ENCODE measurements at places on chromosomes 12 and 14.

- DNase-seq, result peak; percentile 78
These were observed 6.3 kb downstream of the DHH start for GRCh38 chr12:49088150-49088931.

- no peak for DNase-seq
These were observed 237.2 kb upstream of the SYT10 start for GRCh38 chr12:33676866-33677265.

GRCh38 chr12:6959058-6959804 lies 8.1 kb downstream of the PTPN6 start:
- no peak for DNase-seq

GRCh38 chr12:52307836-52308805 lies 13.1 kb downstream of the KRT83 start:
- peak; percentile 64 for DNase-seq

DNA sequence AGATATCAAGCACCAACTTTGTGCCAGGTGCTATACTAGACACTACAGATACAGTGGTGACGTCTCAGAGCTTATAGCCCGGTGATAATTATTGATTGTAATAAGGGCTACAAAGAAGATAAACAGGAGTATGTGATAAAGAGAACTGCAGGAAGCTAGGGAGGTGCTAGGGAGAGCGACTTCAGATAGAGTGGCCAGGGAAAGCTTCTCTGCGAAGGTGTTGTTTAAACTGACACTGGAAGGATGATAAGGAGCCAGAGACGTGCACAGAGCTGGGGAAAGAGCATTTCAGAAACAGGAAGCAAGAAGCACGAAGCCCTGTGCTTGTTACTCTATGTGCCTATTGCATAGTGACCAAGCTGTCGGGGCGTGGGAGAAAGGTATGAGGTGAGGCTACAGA lies 48.1 kb upstream of the OTX2 start:
- no peak for DNase-seq

DNA sequence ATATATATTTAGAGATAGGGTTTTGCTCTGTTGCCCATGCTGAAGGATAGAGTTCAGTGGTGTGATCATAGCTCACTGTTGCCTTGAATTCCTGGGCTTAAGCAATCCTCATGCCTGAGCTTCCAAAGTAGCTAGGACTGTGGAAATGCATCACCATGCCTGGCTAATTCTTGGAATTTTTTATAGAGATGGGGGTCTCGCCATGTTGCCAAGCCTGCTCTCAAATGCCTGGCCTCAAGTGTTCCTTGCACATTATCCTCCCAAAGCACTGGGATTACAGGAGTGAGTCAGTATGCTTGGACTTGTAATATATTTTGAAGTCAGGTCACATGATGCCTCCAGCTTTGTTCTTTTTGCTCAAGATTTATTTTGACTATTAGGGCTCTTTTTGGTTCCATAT lies 178.0 kb downstream of the RPAP3 start:
- DNase-seq, result no peak

- DNase-seq, result no peak
These were observed 49.2 kb upstream of the PNMA1 start for GRCh38 chr14:73763396-73763795.

- DNase-seq, result no peak
These were observed 939.0 kb upstream of the ATXN7L3B start for GRCh38 chr12:73598626-73599025.

DNA sequence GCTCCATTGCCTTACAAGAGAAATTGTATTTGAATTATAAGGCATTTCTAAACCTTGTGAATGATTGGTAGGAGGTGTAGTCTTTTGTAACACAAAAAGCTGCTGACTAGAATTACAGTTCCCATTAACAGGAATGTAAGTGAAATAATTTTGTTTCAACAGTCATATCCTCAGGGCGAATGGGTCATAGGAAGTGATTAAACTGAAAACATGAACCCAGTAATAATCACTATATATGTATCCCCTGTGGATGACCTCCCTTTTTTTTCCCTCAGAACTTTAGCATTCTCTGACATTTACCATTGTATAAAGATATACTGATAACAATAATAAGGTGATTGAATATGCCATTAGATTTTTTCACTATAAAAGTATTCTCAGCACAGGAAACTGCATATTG lies 312.3 kb downstream of the ATP23 start:
- DNase-seq, result no peak

- no peak for DNase-seq
These were observed 250.5 kb upstream of the PELI2 start for GRCh38 chr14:55867719-55868118.

GRCh38 chr12:4220536-4221257 lies 52.9 kb upstream of the CCND2 start:
- no peak for DNase-seq

DNA sequence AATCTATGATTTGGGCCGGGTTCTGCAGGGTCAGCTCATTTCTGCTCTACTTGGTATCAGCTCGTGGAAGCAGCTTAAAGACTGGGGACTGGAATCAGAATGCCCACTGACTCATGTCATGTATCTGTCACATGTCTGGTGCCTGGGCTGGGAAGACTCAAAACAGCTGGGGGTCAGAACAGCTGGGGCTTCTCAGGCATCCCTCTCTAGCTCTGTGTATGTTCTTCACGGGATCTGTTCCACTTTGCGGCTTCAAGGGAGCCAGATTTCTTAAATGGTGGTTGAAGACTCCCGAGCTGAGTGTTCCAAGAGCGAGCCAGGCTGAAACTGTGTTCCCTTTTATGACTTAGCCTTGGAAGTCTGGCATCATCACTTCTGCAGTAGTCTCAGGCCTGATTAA lies 11.9 kb downstream of the AEBP2 start:
- DNase-seq, result no peak

DNA sequence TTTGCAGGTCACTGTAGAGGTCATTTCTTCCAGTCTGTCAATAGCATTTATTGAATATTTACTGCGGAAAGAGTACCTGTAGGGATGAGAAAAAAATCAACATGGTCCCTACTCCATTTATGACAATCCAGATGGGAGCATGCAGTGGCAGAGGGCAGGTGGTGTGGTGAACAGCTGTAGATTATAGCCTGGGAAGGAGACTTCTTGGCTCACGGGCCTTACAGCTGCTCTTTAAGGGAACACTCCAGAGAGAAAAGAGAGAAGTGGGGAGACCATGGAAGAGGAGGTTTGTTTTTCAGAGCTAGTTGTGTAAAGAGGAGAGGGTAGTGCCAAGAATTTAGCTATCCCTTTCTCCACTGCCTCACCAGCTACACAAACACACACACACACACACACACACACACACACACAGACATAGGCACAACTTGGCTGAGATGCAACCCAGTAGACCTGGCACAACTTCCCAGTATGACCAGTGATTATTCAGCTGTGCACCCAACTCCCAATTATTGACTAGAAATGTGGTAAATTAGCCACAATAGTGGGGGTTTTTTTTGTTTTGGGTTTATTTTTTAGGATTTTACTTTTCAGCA lies 41.0 kb downstream of the GPHB5 start:
- no peak for DNase-seq

GRCh38 chr12:31236998-31237637 lies 88.8 kb downstream of the SINHCAF start:
- no peak for DNase-seq

DNA sequence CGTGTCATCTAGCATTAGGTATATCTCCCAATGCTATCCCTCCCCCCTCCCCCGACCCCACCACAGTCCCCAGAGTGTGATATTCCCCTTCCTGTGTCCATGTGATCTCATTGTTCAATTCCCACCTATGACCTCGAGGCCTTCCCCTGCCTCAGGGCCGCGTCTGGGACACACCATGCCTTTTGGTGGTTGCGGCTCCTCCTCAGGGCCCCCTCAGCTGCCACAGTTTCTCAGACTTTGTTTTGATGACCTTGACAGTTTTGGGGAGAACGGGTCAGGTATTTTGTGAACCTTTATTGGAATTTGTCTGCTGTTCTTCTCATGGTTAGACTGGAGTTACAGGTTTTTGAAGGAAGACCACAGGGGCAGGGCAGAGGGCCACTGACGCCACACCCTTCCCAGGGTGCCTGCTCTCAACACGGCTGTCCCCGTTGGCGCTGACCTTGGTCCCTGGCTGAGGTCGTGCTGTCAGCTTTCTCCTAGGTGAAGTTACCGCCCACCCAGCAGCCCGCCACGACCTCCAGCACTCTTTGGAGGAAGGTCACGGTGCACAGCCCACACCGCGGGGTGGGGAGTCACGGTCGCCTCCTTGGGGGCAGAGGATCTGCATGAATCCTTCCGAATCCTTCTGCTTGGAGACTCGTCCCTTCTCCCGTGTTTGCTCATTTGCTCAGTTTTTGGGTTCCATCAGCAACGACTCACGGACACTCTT lies 130.5 kb downstream of the KIF26A start:
- DNase-seq, result no peak

DNA sequence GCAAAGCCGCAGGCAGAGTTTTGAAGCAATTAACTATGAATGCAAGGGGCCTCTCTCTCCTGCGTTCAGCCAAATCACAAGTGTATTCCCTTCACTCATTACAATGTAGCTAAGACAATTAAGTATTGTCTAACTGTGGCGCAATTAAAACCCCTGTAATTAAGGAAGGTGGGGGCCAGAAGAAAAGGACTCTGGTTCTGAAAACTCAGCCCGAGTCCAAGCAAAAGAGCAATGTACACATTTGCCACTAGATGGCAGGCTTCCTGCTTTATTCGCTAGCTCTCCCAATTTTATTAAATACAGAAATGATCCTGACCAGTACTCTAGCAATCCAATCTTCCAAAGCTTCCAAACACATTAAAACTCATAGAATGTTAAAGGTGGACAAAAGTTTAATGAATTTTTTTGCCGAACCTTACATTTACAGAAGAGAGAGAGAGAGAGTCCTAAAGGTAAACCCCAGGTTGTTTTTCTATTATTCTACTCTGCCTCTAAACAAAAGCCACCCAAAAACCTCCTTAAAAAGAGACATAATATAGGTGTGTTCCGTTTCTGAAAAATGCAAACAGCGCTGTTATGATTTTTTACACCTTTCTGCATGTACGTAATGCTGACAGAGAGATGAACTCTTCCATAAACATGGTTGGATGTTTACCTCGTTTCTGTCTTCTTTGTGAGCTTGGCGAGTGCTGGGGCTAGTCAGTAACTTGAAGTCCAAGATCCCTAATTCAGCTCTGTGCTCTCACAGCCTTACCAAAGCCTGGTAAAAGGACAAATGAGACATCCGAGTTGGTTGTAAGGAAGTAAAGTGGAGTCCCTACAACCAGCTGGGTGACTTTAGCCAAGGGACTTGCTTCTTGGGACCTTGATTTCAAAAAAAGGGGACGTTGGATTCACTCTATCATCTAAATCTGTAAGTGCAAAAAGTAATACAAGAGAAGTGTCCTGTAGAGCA lies 50.9 kb upstream of the VASH1 start:
- DNase-seq, result peak; percentile 40

GRCh38 chr12:69304284-69304683 lies 43.9 kb upstream of the LYZ start:
- no peak for DNase-seq

- no peak for DNase-seq
These were observed 24.2 kb upstream of the RNASE3 start for GRCh38 chr14:20866963-20867362.

- DNase-seq, result no peak
These were observed 137.3 kb downstream of the C12orf75 start for GRCh38 chr12:105467710-105468366.

GRCh38 chr12:95298916-95299315 lies 81.3 kb downstream of the VEZT start:
- no peak for DNase-seq

DNA sequence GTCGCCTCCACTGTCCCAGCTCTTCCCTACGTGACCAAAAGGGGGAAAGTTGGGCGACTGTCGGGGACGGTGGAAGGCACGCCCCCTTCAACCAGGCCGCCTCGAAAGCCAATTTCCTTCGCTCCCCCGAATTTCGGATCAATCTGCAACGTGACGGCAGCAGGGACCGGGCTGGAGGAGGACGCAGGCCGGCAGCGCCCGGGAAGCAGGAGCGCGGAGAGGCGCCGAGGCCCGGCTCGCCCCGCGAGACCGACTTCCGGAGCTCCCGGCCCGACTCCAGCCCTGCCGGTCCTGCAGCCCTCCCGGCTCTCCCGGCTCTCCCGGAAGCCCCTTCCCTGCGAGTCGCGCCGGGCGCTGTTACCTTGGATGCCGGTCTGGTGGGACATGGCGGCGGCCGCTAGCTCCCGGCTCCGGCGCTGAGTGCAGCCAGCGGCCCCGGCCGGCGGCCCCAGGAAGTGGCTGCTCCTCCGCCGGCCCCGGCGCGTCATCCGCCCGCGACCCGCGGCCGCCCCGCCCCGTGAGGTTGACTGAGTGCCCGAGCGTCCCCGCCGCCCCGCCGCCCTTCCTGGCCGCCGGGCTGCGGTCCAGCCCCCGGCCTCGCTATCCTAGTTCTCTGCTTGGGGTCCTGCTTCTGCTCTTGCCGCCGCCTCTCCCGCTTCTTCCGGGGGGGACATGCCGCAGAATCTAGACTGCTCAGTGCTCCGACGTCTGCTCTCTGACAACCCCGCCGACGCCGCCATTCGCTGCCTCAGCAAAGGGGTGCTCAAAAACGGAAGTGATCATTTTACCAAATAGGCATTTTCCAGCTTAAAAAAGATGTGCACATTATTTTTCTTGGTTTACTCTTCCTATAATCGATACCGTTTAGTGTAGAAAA lies at the start of gene TWF1:
Gene TWF1 (minus strand): TSS at position 458 of the 877 bp plus-strand sequence. CDS start 72 bp downstream, at position 386.
- DNase-seq, result peak; percentile 89

DNA sequence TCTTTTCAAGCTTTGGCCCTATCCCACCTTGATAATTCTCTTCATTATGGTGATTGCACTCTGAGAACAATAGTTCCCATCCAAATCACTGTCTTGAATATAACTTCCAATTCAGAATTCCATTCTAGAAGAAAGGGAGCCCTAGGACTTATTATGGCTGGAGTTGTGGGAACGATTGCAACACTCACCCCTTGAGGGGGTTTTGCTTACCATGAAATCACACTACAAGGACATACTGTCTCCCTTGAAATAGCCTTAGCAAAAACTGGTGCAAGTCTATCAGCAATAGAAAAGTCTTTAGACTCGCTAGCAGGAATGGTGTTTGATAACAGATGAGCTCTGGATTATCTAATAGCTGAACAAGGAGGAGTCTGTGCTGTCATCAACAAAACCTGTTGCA lies 31.4 kb upstream of the OXA1L start:
- no peak for DNase-seq

- no peak for DNase-seq
These were observed 36.7 kb downstream of the FLRT2 start for GRCh38 chr14:85566603-85567002.

- no peak for DNase-seq
These were observed 124.6 kb downstream of the ETV6 start for GRCh38 chr12:11773889-11774677.

- no peak for DNase-seq
These were observed 348.4 kb downstream of the BCAT1 start for GRCh38 chr12:24600551-24600950.

- DNase-seq, result no peak
These were observed 7.9 kb upstream of the GPR132 start for GRCh38 chr14:105072892-105073719.

DNA sequence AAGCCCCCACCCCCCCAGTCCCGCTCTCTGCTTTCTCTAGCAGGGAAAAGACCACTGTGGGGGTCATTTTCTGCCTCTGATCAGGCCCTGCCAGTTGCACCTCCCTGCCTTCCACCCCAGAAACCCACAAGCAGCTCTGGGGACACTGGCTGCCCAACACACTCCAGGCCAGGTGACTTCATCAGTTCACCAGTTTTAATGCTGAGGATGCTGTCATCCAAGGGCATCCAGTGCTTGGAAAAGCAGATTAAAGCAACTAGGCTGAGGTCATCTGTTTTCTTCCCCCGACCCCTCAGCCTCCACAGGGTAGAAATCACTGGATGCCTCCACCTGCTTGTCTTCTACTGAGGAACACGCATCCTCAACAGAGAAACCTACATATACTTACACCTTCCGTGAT lies 282.4 kb downstream of the DPF3 start:
- peak; percentile 22 for DNase-seq

Measured in ureter (tissue), 1 donor.